ENCODE measurements at places on chromosomes 5 and 9.
A peak's percentile ranks its signal among the peaks of the same experiment; 100 is the strongest.

GRCh38 chr9:112508377-112508776 lies 21.8 kb downstream of the KIAA1958 start:
- no peak for DNase-seq

DNA sequence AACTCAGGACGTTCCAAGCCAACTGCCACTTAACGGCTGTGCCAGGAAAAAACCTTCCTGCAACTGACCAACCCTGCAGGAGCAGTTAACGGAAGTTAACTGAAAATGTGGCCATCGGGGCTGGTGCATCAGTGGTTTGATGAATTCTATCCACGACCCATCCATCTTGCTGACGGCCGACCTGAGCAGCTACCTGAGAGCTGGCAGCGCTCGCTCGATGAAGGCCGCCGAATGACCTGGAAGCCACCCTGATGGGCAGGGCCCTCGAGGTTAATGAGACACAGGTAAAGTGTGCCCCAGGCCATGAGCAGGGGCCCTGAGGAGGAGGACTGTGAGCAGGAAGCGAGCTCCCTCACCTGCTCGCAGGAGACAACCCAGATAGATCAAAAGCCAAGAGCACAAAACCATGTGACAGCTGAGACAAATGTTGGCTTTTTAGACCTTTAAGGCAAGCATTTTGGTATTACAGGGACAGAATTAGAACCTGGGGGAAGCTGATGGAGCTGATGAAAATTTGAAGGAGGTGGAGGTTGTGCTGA lies 35.3 kb upstream of the FLT4 start:
- DNase-seq: peak; percentile 17

GRCh38 chr9:101498323-101498722 lies 35.3 kb upstream of the RNF20 start:
- no peak for DNase-seq

DNA sequence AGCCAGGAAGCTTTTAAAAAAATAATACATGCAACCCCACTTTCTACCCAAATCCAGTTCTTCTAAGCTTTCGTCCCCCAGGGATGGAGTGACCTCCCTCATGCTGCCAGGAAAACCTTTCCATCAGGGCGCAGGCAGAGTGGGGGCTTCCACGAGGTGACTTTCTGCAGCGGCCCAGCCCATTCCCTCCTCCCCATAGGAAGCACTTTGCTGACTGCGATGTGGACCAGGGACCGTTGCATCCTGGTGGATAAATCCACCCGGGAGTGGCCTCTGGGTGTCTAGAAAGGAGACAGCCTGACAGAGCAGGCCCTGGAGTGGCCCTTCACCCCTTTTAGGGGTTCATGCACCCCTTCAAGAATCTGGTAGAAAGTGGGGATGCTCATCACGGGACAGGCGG lies 1.6 kb downstream of the QRFP start:
- no peak for DNase-seq

GRCh38 chr9:100690438-100690837 lies 112.6 kb downstream of the CAVIN4 start:
- no peak for DNase-seq

DNA sequence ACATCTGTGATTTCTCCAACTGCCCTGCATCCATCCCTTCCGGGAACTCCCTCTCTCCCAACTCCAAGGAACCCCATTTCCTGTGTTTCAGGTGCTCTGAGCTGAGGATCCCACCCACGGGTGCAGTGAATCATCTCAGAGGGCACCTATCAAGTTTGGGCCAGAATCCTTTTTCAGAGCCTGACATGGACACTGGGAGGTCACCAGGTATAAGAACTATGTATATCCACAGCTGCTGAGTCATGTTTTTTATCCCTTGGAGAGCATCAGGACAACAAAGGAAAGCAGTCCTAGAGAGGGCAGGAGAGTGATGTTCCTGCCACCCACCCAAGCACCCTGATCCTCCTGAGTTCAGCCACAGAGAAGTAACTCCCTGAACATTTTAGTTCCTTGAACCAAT lies 3.8 kb downstream of the MED27 start:
- no peak for DNase-seq

DNA sequence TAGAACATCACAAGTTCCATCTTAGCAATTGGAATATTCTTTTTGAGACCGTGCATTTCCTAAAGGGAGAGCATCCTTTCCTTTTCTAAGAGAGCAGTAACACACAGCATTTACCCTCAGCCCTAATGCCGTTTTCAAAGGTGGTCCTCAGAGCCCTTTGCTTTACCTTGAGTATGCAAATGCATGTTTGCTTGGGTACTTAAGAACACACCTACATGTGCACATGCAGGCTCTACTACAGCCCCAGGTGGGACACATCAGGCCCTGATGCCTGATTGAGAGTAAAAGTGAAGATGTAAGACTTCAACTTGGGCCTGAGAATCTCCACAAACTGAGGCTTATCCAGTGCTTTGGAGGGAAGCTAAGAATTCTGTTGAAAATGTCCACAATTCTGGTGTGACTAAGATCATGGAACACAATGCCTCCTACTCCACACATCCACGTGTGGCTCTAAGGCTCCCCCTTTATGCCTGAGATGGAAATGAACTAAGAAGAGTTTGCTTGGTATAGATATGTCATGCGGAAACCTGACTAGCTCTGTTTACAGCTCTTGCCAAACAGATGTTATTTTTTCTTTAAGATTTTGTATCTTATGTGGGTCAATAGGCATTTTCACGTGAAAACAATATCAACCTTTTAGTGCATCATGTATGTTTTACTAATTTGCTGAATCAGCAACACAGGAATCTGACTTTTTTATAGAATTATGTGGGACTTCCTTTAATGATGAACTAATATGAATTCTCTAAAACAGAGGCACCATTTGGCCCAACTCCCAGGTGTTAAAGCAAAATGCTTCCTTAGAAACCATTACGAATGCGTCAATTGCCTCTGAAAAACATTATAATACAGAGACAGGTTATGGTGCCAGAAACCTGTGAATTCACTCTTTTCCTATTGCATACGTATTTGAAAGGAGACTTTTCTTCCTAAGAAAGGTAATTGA lies 48.9 kb upstream of the SLC2A8 start:
- DNase-seq: no peak

DNA sequence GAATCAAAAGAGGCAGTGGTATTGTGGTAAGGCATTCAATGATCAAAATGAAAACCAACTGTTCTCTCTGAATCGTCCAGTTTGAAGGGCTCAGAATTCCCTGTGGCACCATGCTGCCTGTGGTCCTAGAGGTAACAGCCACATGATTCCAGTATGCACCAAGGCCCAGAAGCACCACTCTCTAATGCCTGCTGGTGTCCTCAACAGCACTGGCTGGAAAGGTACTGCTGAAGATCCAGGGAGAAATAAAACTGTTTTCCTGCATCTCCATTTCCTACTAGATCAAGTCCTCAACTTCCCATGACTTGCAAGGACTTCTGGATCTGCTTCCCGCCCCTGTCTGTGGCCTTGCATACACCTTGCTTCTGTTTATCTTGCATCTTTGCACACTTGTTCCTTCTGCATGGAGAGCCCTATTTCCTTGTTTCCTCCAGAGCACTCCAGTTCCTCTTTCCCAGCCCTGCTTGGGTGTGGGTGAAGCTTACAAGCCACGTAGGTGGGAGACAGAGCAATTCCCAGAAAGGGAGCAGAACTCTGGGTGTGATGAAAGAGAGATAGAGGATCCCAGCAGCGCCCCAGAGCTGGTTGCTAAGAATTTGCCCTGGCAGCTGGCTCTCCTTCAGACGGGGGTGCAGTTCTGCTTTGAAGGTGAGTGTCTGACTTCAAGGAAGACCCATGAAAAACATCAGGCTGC lies 41.0 kb upstream of the EQTN start:
- DNase-seq: no peak

GRCh38 chr9:116000748-116001329 lies 152.8 kb upstream of the PAPPA start:
- DNase-seq: no peak

GRCh38 chr5:145902421-145902820 lies 29.6 kb upstream of the GRXCR2 start:
- no peak for DNase-seq

DNA sequence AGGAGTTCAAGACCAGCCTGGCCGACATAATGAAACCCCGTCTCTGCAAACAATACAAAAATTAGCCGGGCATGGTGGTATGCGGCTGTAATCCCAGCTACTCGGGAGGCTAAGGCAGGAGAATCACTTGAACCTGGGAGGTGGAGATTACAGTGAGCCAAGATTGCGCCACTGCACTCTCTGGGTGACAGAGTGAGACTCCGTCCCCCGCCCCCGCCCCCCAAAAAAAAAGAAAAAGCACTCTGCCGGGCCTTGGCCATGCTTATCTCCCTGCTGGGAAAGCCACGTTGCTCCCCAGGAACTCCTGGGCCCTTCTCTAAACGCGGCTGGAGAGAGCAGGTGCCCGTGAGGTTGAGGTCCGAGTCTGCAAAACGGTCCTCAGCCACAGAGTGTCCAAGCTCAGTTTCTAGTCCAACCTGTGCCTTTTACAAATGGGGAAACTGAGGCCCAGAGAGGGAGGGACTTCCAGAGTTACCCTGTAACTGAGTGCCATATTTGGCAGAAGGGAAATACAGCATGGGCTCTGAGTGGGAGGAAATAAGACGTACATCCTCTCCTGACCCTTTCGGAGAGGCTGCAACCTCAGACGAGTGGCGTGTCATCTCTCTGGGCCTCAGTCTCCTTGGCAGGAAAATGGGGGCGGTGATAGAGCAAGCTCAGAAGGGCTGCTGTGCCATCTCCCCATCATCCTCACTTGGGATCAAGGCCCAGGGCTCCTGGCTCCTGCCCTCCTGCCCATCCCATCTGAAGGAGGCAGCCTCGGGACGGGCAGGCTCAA lies 6.6 kb upstream of the PHYHD1 start:
- DNase-seq: no peak

GRCh38 chr5:177444106-177445051 lies 2.2 kb upstream of the PRR7 start:
- DNase-seq: no peak

- peak; percentile 3 for DNase-seq
Observed at GRCh38 chr9:98944057-98944733, 488 bp downstream of the COL15A1 start.

- DNase-seq: no peak
Observed at GRCh38 chr5:28574606-28575005, 1536.2 kb upstream of the CDH9 start.

GRCh38 chr9:121284733-121285451 lies 16.9 kb downstream of the GSN start:
- no peak for DNase-seq

DNA sequence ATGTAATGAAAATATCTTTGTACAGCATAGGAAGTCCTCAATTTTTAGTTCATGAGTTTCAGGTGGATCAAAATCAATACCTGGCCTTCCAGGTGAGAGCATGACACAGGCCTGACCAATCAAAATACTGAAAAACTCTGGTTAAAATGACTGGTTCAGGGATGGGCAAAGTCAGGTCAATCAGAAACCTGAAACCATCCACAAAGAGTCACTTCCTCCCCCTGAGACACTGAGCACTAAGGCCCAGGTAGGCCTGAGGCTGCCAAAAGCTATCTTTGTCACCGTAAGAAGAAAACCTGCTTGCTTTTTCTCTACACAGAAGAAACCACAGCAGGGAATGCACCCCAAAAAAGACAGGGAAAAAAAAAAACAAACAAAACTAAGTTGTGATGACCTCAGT lies 444.8 kb downstream of the TLR4 start:
- DNase-seq: no peak

GRCh38 chr9:137956688-137957385 lies 79.3 kb downstream of the CACNA1B start:
- no peak for DNase-seq

DNA sequence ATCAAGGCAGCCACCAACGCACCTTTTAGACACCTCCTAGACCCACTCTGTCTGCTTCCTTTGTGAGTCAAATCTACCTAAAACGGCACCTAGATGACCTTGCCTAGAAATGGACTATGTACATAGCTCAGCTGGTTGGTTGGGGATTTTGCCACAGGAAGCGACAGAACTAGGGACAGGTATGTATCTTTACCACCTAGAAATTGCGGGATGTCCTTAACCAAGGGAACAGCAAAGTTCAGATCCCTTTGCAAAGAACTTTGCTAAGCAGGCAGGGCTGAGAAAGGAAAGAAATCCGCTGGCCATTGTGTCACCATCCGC lies 2.0 kb upstream of the ENC1 start:
- DNase-seq: no peak

GRCh38 chr9:20509466-20509865 lies 112.8 kb downstream of the MLLT3 start:
- DNase-seq: no peak

DNA sequence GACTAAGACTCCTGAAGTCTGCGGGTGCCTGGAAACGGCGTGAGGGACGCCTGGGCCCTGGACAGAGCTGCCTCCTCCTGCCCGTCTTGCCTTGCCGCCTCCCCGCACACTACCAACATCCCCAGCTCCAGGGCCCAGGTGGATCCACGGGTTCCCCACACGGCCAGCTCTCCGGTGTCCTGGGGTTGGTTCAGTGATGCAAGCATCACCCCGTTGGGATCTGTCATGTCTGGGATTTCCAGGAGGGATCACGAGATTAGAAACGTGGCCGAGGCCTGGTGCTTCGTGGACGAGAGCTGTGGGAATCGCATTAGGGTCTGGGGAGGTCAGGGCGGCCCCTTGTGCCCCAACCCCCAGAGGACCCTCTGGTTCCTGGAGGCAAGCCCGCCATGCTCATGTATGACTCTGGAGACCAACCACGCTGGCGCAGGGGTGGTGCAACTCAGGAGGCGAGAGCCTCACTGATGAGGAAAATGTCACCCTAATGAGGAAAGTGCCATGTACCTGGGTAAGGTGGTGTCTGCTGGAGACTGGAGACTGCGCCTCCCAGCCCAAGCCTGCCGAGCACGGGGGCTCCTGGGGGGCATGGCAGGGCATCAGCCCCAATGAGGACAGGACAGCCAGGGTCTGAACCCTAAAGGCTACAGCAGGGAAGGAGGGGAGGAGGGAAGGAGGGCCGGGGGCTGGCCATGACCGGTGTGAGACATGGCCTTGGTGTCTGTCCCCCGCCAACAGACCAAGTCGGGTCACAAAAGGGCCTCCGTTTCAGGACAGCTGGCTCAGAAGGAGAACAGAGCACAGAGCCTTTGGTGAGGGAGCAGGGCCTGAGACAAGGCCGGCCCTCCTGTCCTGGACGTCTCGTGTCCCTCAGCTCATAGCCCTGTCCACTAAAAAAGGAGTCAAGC lies 31.9 kb upstream of the SLC6A19 start:
- DNase-seq: no peak

GRCh38 chr5:66959653-66960052 lies 236.9 kb downstream of the CD180 start:
- DNase-seq: no peak

DNA sequence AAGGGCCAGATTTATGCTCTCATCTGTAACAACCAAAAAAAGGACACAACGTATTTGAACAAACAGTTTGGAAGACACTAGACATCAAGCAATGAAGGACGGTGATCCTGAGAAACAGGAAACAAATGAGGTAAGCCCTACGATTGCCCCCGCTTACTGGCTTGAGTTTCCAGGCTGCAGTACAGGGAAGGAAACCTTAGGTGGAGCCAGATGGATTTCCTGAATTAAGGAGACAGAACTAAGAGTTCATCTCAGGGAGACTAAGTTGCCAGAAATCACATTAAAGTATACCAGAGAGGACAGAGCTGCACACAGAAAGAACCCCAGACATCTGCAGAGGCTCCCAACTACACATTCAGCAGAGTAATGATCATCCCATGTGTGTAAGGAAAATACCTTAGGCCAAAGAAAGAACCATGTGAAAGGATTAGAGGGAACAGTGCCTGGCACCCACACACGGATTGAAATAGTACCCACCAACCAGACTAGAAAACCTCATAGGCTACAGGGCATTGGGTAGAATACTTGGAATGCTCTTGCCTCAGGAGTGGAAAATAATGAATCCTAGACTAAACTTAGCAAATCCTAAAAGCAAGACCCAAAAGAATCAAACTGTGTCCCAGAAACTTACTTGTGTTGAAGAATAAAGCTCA lies 99.3 kb upstream of the NIPBL start:
- DNase-seq: no peak
